ENCODE measurements at places on chromosomes 11 and 22.

- no peak for DNase-seq
Observed at GRCh38 chr11:70104961-70105360, 26.8 kb downstream of the ANO1 start.

- no peak for DNase-seq
Observed at GRCh38 chr11:42490506-42490905, 821.3 kb upstream of the API5 start.

DNA sequence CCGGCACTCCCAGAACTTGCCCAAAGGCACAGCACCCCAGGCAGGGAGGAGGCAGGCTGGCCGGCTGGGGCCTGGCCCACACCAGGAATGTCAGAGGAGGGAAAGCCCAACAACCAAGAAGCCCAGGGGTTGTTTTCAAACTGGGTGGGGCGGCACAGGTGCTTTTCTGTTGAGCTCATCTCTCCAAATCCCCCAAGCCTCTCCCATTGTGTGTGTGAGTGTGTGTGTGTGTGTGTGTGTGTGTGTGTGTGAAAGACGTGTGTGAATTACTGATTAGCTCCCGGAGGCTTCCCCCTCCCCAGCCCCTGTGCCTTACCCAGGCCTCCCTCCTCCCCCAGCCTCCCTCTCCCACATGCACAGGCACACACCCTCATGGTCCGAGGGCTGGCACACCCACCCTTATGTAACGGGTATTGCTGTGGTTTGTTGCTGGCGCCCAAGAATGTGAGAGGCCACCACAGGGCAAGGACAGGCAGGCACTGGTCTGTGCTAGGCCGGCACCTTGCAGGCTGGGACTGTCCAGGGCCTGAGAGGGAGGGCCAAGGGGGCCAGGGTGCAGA, 15.9 kb downstream of the TRIM29 start:
- no peak for DNase-seq

- DNase-seq, result no peak
Observed at GRCh38 chr22:25122136-25122764, 77.4 kb upstream of the CRYBB3 start.

GRCh38 chr11:16787035-16787742, 48.7 kb downstream of the C11orf58 start:
- DNase-seq, result no peak
